ENCODE measurements at places on chromosomes 7 and 10. TPM values are rescaled to one million over a fixed set of nuclear protein-coding genes. Genes with fewer than 3 reads are reported as not detected.

Gene PDE1C
- total RNA-seq, result 44.2 TPM

DNA sequence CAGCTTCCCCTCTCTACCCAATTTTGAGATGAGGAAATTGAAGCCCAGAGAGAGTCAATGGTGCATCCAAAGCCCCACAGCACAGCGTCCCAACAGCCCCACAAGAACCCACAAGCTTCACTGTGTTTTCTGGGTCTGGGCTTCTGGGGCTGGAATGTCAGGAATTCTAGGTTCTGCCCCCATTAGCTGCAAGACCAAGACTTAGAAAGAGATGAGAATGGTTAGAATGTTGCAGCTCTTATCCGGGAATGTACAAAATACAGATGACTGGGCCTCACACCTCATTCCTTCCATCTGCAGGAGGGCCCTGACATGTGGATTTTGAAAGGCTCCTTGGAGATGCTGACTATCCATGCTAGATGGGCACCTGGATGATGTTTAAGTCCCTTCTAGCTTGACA, 6.0 kb upstream of the SGPL1 start:
- DNase-seq, result no peak

Gene MRC1
- total RNA-seq, result 52.1 TPM

DNA sequence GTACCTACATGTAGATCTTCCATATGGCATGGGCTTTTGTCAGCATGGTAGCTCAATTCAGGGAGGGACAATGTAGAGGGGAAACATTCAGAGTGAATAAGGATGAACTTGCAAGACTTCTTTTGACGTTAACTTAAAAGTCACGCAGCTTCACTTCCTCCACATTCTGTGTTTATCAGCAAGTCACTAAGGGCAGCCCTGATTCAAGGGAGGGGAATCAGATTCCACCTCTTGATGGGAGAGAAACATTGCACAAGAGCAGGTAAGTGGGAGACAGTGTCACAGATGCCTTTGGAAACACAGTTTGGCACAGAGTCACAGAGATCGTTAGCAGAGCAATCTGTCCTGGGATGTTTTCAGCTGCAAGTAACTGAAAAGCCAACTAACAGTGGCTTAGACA, 26.2 kb downstream of the C10orf67 start:
- no peak for DNase-seq

GRCh38 chr10:62919776-62920175, 103.6 kb upstream of the EGR2 start:
- no peak for DNase-seq

Gene EGR2
- 4.4 TPM for total RNA-seq

Gene EPHB6
- total RNA-seq, result 11.1 TPM

GRCh38 chr7:101934618-101935017, 117.2 kb downstream of the CUX1 start:
- no peak for DNase-seq

DNA sequence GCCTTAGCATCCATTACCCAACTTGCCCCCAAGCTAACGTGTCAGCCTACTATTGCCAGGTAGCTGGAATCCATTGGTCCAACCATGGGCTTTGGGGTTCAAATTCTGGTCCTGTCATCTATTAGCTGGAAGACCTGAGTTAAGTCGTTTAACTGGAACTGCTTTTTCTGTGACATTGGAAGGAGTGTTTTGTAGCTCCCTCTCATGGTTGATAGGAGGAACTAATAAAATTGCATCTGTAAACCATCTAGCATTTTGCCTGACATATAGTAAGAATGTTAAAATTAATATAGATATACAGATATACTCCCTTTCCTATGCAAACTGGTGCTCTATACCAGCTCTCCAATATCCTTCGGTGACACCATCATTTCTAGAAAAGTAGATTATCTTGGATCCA, 23.8 kb upstream of the SLF2 start:
- no peak for DNase-seq

GRCh38 chr7:90961037-90961725, 303.1 kb upstream of the FZD1 start:
- DNase-seq, result no peak

Gene CCDC172
- total RNA-seq, result not detected

Gene BTBD16
- 0.37 TPM for total RNA-seq

DNA sequence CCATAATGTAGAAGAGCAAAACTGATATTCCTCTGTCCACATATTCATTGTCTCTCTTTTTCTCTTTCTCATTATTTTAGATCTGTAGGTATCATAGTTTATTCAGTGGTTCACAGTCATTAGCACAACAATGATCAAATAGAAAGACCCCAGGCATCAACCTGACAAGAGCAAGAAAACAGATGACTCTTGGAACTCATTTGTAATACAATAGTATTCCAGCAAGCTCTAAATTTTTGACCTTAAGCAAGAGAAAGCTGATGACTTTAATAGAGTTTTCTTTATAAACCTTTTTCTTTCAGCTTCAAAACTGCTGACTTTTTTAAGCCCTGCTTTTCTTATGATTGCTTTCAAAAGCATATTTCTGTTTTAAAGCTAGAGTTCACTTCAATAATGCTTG, 507.5 kb upstream of the SORCS1 start:
- DNase-seq, result no peak

Gene INMT
- 47.7 TPM for total RNA-seq

DNA sequence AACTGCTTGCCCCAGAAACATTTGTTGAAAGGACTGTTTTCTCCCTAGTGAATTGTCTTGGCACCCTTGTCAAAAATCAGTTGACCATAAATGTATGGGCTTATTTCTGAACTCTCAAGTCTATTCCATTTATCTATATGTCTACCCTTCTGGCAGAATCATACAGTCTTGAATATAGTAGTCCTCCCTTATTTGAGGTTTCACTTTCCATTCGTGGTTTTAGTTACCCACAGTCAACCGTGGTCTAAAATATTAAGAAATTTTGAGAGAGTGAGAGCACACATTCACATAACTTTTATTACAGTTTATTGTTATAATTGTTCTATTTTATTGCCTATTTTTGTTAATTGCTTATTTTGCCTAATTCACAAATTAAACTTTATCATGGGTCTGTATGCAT, 17.4 kb upstream of the CEP41 start:
- no peak for DNase-seq

Gene HSPA14
- total RNA-seq, result 7.0 TPM

DNA sequence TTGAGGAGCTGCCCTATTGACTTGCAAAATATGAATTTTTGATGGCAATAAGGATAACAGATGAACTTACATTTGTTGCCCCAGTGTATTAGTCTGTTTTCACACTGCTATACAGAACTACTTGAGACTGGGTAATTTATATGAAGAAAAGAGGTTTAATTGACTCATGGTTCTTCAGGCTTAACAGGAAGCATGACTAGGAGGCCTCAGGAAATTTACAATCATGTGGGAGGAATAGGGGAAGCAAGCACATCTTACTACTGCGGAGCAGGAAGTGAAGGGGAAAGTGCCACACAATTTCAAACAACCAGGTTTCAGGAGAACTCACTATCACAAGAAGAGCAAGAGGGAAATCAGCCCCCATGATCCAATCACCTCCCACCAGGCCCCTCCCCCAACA, 57.9 kb downstream of the ZNF22 start:
- no peak for DNase-seq

DNA sequence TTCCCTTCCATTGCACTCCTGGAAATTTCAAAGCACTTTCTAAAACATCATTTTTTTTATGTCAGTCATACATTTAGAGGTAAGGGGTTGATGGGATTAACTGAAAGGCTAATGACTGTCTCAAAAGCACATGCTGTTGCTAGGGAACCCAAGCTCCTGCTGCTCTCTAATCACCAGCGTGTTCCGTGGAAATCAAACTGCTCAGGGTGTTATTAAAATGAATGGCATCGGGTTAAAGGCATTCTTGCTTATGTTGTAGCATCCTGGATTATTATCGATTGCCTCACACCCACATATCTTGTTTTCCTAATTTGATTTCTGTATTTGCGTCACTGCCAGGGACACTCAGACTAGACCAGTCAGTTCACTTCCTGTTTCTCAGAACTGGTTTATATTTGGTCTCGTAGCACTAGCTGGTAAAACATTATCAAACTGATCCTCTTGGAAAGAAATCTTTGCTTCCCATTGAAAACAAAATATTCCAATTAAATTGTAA, 216.5 kb upstream of the MKLN1 start:
- DNase-seq, result peak; percentile 39

Gene STEAP4
- total RNA-seq, result 105 TPM

GRCh38 chr10:8978100-8978499, 923.6 kb downstream of the GATA3 start:
- no peak for DNase-seq

Gene NPY4R
- total RNA-seq, result not detected

GRCh38 chr10:69051303-69051702, 36.6 kb upstream of the SRGN start:
- no peak for DNase-seq

GRCh38 chr10:92734301-92734700, 44.5 kb downstream of the HHEX start:
- no peak for DNase-seq

DNA sequence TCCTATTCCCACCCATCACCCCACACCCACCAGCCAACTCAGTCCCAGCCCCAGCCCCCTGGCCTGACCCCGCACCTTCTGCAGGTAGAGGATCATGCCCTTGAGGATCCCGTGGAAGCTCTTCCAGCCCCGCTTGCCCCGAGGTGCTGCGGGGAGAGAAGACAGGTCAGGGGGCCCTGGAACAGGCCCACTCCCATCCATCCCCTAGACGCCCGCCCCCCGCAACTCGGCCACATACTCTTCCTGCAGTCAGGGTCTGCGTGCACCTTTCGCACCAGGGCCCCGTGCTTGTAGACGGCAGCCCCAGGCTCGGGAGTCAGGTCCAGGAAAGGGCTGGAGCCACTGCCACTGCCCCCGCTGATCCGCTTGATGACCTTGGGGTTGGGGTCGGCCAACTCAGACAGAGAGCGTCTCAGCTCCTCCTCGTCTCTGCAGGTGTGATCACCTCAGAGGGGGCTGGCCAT, 9.6 kb downstream of the NFKB2 start:
- DNase-seq, result no peak

- no peak for DNase-seq
These were observed 22.2 kb upstream of the RHEB start for GRCh38 chr7:151541709-151542499.

- DNase-seq, result no peak
These were observed 1.0 kb downstream of the GPR146 start for GRCh38 chr7:1045069-1046063.

- DNase-seq, result no peak
These were observed 93.8 kb downstream of the PARD3 start for GRCh38 chr10:34721208-34721840.

- DNase-seq, result peak; percentile 60
These were observed 17.3 kb upstream of the INPP5A start for GRCh38 chr10:132520177-132520811.

Gene SPOCK2
- 9.8 TPM for total RNA-seq

Gene LBX1
- not detected for total RNA-seq

- DNase-seq, result no peak
These were observed 261.3 kb downstream of the SORCS1 start for GRCh38 chr10:106903180-106903579.

GRCh38 chr7:116443101-116443523, 56.4 kb upstream of the CAV2 start:
- no peak for DNase-seq

- DNase-seq, result no peak
These were observed 108.2 kb downstream of the LHPP start for GRCh38 chr10:124569623-124570470.

GRCh38 chr10:67790534-67791408, 47.2 kb downstream of the DNAJC12 start:
- DNase-seq, result no peak

GRCh38 chr10:132420981-132421846, 24.2 kb downstream of the PWWP2B start:
- peak; percentile 81 for DNase-seq

GRCh38 chr7:131338173-131338572, 10.5 kb downstream of the MKLN1 start:
- DNase-seq, result no peak

DNA sequence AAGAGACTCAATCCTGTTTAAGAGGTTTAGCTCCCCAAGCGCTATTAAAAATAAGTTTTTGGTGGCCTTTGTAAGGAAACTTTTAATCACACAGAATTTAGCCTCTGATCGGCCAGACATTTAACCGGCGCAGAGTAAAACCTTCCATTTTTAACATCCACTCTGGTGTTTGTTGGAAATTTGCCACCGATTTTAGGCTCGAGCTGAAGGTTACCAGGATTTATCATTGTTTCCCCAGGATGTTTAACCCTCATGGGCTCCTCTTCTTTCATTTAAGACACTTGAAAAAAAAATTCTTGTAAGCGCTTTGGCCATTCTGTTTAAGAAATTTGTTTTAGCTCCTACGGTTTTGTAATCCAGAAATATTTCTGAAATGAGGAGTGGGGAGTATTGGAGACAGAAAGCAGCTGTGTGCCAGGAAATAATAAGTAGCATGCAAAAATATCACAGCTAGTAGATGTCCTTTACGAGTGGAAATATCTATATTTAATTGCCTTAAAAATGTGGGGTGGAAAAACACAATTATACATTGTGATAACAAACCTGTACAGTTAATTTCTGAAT, 3.4 kb downstream of the NEUROD6 start:
- no peak for DNase-seq

Gene OAT
- total RNA-seq, result 37.2 TPM

- DNase-seq, result no peak
These were observed 466.6 kb downstream of the XPNPEP1 start for GRCh38 chr10:109456566-109457301.

GRCh38 chr7:70634610-70635068, 497.3 kb upstream of the GALNT17 start:
- DNase-seq, result no peak

DNA sequence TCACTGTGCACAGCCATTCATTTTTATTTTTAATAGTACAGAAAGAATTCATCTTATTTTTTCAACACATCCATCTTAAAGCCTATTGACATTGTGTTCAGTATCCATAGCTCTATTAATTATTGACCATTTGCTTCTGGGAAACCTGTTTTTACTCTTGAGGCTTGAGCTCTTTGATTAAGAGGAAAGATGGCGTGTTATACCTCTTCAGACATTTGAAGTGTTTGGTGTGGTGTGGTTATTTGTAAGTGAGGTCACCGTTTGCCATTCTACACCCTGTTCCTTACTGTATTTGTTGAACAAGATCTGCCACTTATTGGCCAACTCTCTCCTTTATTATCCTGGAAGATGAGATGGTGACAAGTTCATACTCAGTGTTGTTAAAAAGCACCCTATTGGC, 18.4 kb downstream of the C7orf57 start:
- DNase-seq, result no peak

GRCh38 chr10:116256752-116257259, 16.2 kb downstream of the GFRA1 start:
- DNase-seq, result no peak

GRCh38 chr7:157464971-157465886, 128.4 kb downstream of the DNAJB6 start:
- no peak for DNase-seq
